ENCODE measurements at places on chromosomes 5 and 9. TPM values are rescaled to one million over a fixed set of nuclear protein-coding genes. Genes with fewer than 3 reads are reported as not detected.

DNA sequence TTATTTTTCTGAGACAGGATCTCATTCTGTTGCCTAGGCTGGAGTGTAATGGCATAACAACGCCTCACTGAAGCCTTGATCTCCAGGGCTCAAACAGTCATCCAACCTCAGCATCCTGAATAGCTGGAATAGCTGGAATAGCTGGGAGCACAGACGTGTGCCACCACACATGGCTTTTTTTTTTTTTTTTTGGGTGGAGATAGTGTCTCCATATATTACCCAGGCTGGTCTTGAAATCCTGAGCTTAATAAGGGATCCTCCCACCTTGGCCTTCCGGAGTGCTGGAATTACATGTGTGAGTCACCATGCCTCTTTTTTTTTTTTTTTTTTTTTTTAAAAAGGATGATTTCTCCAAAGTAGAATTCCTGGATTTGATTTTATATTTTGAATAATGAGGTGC lies 60.7 kb downstream of the NSD1 start:
- peak; percentile 88 for DNase-seq

- no peak for DNase-seq
Measured at GRCh38 chr5:65861830-65862241, 64.5 kb upstream of the ERBIN start.

DNA sequence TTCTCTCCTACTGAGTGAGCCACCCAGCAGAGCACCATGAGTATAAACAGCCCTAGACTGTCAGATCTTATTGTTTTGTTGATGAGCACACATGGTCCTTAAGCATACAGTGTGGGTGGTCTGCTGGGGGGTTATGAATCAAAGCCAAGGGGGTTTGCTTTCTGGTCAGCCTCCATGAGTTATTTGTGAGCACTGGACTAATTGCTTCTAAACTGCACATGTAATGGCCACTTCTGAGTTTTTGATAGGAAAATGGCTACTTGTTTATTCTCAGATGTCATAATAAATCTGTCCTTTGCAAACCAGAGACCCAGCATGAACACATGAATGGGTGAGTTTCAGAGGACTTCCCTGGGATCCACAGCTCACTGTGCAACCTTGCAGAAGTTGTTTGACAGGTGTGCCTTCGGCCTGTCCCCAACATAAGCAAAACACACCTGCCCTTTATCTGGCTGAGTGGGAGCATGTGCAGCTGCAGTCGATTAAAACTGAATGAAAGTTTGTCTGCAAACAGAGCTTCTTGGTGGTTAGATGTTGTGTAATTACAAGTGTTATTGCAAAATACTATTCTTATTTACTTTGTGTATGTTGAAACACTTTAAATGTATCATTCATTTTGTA lies 35.9 kb downstream of the MAMDC2 start:
- DNase-seq, result no peak

DNA sequence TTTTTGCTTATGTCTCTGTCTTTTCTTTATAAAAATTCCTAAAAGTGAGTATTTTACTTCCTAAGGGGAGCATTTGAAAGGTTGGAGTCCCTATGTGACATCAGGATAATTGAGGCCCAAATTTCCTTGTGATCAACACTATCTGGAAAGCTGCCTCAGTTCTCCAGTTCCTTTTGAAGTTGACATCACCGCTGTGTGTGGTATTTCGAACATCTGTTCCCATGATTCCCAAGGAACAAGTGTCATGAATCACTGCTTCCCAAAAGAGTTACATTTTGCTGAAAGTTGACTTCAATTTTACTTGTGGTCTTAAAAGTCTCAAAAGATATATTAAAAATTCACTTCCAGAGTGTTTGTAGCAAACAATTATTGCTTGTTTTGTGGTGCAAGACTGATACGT lies 452.1 kb upstream of the RGMB start:
- DNase-seq, result no peak

GRCh38 chr9:113227436-113227835 lies 6.1 kb downstream of the SLC31A1 start:
- no peak for DNase-seq

- DNase-seq, result no peak
Measured at GRCh38 chr5:147169901-147170300, 64.9 kb upstream of the STK32A start.

GRCh38 chr5:156942064-156942463 lies 21.0 kb downstream of the TIMD4 start:
- DNase-seq, result no peak

DNA sequence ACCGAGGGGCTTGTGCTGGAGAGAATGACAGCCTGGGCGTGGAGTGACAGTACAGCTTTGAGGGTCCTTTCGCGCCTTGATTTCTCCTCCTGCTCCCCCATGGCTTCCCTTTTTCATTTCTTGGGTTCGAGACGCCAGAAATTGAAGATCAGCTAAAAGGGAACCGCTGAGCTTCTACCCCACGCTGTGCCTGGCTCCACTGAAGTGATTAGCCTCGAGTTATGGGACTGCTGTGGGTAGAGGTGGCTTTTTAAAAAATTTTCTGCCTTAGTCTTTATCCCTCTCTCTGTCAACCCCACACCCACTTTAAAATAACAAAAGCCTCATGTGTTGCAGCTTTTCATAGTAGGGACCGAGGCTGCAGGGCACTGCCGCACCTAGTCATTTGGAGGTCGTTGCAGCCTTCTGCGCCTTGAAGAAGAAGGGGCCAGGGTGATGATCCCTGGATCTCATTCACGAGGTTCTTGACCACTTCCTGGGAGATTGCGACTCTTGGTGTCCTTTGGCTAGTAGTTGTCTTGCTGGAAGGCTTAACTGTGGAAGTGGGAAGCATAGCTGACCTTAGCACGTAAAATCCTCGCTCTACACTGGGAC lies 603 bp downstream of the PPIP5K2 start:
- DNase-seq, result peak; percentile 12

DNA sequence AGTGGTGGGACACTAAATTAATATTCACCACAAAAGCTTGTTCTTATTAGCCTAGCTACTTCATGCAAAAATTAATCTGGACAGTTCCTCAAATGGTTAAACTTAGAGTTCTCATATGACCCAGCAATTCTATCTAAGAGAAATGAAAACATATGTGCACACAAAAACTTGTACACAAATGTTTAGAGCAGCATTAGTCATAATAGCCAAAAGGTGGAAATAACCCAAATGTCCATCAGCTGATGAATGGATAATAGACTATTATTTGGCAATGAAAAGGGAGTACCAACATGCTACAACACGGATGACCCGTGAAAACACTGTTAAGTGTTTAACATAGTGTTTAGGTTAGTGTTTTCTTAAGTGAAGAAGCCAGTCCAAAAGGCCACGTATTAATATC lies 32.8 kb upstream of the TNIP1 start:
- no peak for DNase-seq

DNA sequence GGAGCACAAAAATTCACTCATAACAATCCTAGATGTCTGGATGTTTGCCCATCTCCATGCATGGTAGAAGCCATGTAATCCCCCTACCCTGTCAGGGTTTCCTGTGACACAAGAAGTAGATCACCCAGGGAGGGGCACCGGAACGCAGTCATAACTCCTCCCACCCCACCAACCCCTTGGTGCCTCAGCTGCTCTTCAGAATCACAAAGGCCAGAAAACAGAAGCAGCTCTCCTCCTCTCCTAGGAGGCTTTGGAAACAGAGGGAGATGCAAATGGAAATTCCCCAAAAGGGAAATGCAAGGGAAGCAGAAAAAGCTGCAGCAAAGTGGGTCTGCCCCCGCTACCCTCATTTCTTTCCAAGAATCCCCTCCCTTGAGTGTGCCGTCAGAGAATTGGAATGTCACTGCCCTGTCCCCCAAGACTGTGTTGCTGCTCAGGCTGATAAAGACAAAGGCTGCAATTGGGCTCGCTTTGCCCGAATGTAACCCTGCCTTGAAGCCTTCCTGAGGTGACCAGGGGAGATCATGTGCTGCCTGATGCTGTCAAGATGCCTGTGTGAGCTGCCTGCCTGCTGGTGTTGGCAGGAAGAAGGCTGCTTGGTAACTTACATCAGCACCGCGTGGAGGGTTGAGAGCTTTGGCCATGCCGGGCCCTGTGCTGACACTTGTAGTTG lies 65.5 kb upstream of the ABCA1 start:
- peak; percentile 27 for DNase-seq

- DNase-seq, result peak; percentile 28
Measured at GRCh38 chr9:97651646-97652045, 18.0 kb downstream of the NCBP1 start.

DNA sequence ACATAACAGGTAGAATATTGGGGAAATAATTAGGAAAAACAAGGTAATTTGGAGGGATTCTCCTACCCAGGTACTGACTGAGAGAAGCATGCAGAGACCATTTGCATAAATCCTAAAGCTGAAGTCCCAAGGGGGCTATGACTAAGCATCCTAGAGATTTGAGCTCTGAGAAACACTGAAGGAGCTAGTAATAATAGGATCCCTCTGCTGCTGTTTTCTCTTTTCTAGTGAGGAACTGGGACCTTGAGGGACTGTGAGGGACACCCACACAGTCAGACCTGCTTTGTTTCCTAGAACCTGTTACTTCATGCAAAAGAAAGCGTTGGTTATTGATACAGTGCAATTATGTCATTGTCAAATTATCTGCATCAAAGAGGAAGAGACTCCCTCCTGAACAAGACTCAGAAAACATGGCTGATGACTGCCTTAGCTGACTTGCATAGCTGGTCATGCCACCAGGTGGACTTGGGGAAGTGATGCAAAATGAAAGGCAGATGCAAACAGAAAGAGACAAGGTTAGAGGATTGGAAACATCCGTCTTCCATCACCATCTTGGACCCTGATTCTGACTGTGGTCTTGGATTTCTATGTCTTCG lies 335.4 kb downstream of the NTRK2 start:
- DNase-seq, result no peak

GRCh38 chr5:152811988-152812387 lies 406.9 kb upstream of the NMUR2 start:
- no peak for DNase-seq

GRCh38 chr5:81820863-81821262 lies 70.0 kb upstream of the SSBP2 start:
- DNase-seq, result no peak

DNA sequence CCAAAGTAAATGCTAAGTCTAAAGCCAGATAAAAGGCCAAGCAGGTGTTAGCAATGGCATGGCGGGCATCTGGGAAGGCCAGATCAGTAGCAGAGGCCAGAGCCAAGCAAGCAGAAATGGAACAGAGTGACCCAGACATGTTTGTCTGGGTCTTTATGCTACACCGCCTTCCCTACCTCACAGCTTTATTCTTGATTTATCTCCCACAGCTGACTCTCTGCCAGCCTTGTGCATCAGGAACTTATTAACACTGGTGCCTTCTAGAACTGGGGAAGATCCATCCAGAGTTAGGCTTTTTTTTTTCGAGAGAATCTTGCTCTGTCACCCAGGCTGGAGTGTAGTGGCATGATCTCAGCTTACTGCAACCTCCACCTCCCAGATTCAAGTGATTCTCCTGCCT lies 112.5 kb upstream of the SLC44A1 start:
- DNase-seq, result no peak

DNA sequence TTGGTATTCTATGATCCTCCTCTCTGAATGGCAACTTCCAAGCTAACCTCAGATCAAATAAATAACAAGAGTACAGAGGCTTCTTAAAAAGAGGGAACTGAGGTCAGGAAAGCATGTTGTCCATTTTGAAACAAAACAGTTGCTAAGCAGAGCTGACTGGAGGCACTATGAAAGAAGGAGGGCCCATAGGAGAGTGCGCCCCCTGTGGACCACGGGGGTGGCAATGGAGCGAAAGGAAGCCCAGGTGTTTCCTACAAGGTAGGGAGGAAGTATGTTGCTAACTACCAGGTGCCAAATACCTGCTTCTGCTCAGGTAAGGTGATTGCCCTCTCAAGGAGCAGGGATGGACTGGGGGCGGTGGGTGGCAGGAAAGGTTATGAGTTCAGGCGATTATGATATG lies 101.8 kb upstream of the MAST4 start:
- DNase-seq, result no peak

DNA sequence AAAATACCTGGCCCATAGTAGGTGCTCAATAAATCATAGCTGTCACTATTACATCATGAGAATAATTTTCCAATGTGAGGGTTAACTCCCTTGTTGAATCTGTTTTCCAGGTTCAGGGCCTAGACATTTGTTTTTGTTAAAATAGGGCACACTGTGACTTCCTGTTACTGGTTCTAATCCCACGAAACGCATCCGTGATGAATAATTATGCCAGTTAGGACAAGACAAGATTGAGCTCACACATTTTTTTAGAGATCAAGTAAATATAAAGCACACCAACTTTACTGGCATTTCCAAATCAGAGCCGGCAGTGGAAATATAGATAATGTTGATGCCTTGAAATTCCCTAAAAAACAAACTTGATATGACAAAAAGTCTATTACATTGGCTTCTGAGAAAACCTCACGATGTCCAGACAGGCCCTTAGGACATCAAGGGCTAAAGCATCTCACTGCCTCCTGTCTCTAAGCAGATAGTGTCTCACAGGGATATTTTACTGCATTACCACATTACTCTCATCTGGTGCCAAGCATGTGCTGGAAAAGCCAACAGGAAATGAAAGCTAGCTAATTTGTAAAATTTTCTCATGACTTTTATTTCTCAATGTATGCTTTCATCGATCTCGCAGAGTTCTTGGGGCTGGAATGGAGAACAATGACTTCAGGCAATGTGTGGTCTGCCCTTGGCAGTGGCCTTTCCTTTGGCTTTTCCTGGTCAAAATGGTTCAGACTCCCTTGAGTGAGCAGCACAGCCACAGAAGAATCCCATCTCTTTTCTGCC lies 414.3 kb upstream of the PAPPA start:
- no peak for DNase-seq

DNA sequence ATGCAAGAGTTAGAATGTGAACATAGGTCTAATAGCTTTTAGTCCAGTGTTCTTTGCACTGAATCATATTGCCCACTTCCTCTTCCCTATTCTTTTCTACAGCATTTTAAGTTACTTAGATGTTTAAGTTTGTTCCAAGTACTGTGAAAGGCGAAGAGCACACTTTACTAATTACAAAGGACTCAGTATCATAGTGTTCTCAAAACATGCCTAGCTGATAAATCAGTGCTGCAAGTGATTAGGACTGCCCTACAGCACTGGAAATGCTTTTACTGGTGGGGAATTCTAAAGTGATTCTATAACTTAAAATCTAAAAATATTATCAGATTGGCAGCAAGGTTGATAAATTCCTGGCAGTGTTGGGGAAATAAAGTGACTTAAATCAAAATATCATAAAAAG lies 177.9 kb upstream of the KCNN2 start:
- DNase-seq, result no peak

- DNase-seq, result no peak
Measured at GRCh38 chr9:129597355-129598088, 23.4 kb downstream of the C9orf50 start.

GRCh38 chr5:37850226-37850865 lies 10.5 kb upstream of the GDNF start:
- no peak for DNase-seq

The PTPRD gene
- total RNA-seq, result 1.8 TPM

The DMRT3 gene
- not detected for total RNA-seq

The PCDHAC1 gene
- total RNA-seq, result 0.13 TPM

The LECT2 gene
- not detected for total RNA-seq

The UHRF2 gene
- total RNA-seq, result 59.8 TPM

The ARL14EPL gene
- under 0.01 TPM for total RNA-seq

The MSMP gene
- 187 TPM for total RNA-seq

The ENTPD2 gene
- not detected for total RNA-seq

The TSSK1B gene
- total RNA-seq, result not detected

The GALNT12 gene
- total RNA-seq, result 0.38 TPM

Data from dermis microvascular lymphatic vessel endothelial cell (primary cell).